ENCODE measurements at places on chromosomes 5 and 9. TPM values are rescaled to one million over a fixed set of nuclear protein-coding genes. Genes with fewer than 3 reads are reported as not detected.

DNA sequence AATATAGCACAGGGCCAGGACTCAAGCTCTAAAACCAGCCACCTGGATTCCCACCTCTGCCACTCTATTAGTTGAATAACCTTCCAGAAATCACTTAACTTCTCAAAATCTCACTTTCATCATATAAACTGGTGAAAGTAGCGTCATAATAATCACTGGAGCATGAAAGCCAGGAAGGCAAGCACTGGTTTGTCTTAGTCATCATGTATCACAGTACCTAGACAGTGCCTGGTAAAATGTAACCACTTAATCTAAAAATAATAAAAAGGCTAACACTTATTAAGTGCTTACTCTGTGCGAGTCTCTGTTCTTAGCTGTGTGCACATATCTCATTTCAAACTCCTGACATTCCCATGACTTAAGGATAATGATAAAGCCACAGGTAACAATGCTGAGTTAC lies 109.4 kb downstream of the ASTN2 start:
- no peaks in the 10 kb centered on the region for H3K36me3 ChIP-seq
- no peak overlapping the region for H3K27ac ChIP-seq
- H3K4me3 ChIP-seq, result no peak overlapping the region
- no peaks in the 10 kb centered on the region for H3K27me3 ChIP-seq
- no peaks in the 10 kb centered on the region for H3K4me1 ChIP-seq

The SCGB3A2 gene
- not detected for total RNA-seq

The PCDHGA8 gene
- 0.14 TPM for total RNA-seq

The CATSPER3 gene
- total RNA-seq, result 0.28 TPM

All from liver (tissue), 10 donors.